Fibroblast of villous mesenchyme (primary cell): ENCODE measurements at places on chromosomes 7 and 10. TPM values are rescaled to one million over a fixed set of nuclear protein-coding genes. Genes with fewer than 3 reads are reported as not detected.

The NCAPG2 gene
- 16.4 and 17.7 TPM in 2 replicates for total RNA-seq

The PAX2 gene
- not detected in 2 replicates for total RNA-seq

The CRHR2 gene
- not detected in 2 replicates for total RNA-seq

The EGFR gene
- total RNA-seq: 92.8 and 98.9 TPM in 2 replicates

The MRLN gene
- total RNA-seq: not detected in 2 replicates

The CALML5 gene
- total RNA-seq: not detected in 2 replicates

The FAM25C gene
- not detected in 2 replicates for total RNA-seq

The GRID2IP gene
- not detected in 2 replicates for total RNA-seq

The CPA4 gene
- total RNA-seq: 22.5 and 90.2 TPM in 2 replicates

The FOXP2 gene
- total RNA-seq: 0.32 and 0.86 TPM in 2 replicates

The FAS gene
- total RNA-seq: 49.0 and 95.9 TPM in 2 replicates

The MSS51 gene
- 1.3 TPM in 2 replicates for total RNA-seq

The LIPF gene
- total RNA-seq: not detected in 2 replicates

The RBM20 gene
- under 0.01 and 0.32 TPM in 2 replicates for total RNA-seq

The ICA1 gene
- total RNA-seq: 1.9 and 4.3 TPM in 2 replicates

The NT5C2 gene
- total RNA-seq: 64.4 and 92.0 TPM in 2 replicates

The SLC26A5 gene
- total RNA-seq: not detected in 2 replicates

The MYH16 gene
- not detected in 2 replicates for total RNA-seq

The UCMA gene
- not detected in 2 replicates for total RNA-seq

The PDE6C gene
- total RNA-seq: not detected in 2 replicates

The GBX1 gene
- not detected in 2 replicates for total RNA-seq

The CPXM2 gene
- 0.32 TPM in 1 of 2 replicates, not detected in the other for total RNA-seq

The CCDC146 gene
- 1.3 and 1.7 TPM in 2 replicates for total RNA-seq

The SPDYE2B gene
- total RNA-seq: not detected in 2 replicates

The ALOX5 gene
- not detected in 2 replicates for total RNA-seq

The STMP1 gene
- 18.6 and 19.0 TPM in 2 replicates for total RNA-seq

The INTS15 gene
- 16.4 and 17.7 TPM in 2 replicates for total RNA-seq

The MSMB gene
- total RNA-seq: not detected in 2 replicates

The MMP21 gene
- not detected in 2 replicates for total RNA-seq

The GALNT17 gene
- not detected in 2 replicates for total RNA-seq

The ZPBP gene
- total RNA-seq: not detected in 2 replicates

The GPR26 gene
- not detected in 2 replicates for total RNA-seq

The SOSTDC1 gene
- not detected in 2 replicates for total RNA-seq

The ZNF37A gene
- 10.0 and 16.8 TPM in 2 replicates for total RNA-seq

The TIMM23 gene
- total RNA-seq: 62.2 and 79.5 TPM in 2 replicates

The NODAL gene
- total RNA-seq: not detected in 2 replicates

The NKX2-3 gene
- total RNA-seq: not detected in 2 replicates

The EVX1 gene
- not detected in 2 replicates for total RNA-seq

The ZNF503 gene
- 7.8 and 11.9 TPM in 2 replicates for total RNA-seq

The EN2 gene
- under 0.01 TPM in 1 of 2 replicates, not detected in the other for total RNA-seq

The GARIN1A gene
- 0.64 and 2.6 TPM in 2 replicates for total RNA-seq
